ENCODE measurements at places on chromosomes 6 and 20.

DNA sequence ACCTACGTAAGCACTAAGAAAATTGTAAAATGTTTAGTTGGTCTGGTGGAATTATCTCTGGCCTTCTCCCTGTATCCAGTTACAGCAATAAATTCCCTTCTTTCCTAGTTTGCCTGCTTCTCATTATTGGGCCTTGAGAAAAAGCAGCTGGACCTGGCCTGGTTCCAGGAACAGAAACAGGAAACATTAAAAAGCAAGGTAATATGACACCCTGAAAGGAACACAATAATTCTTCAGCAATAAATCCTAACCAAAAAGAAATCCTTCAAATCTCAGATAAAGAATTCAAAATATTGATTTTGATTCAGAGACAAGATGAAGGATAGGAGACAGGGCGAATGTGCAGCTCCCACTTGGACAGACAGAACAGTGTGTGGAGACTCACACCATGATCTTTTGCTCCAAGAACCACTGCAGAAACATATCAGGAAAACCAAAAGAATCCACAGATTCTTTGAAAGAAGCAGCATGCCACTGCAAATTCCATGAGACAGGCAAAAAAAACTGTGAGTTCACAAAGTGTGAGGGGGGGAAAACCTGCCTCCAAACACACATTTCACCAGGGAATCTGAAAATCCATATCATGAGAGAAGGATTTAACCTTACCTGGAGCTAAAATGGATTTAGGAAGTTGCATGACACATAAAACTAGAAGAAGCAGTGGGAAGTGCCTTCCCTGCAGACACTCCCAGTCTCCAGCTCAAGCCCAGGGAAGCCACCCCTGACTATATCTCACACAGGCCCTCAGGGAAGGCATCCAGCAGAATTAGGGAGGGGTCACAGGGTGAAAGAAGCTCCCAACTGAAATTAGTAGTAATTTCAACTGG, 28.9 kb downstream of the TREM1 start:
- no peak for DNase-seq

DNA sequence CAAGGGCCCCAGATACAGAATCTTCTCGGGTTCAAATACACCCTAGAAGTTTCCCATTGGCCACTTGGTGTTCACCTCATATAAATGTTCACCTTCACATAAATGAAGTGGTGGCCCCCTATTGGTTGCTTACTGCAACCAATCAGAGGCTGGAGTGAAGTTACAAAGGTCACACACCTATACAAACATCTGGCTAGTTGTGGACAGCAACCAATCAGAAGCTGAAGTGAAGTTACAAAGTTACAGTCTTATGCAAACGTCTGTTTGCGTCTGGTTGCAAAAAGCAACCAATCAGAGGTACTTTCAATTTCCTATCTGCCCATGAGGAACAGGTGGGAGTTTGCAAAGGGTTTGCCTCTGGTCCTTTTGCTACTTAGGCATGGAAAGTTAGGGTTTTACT, 206.5 kb upstream of the BMP2 start:
- DNase-seq: no peak

DNA sequence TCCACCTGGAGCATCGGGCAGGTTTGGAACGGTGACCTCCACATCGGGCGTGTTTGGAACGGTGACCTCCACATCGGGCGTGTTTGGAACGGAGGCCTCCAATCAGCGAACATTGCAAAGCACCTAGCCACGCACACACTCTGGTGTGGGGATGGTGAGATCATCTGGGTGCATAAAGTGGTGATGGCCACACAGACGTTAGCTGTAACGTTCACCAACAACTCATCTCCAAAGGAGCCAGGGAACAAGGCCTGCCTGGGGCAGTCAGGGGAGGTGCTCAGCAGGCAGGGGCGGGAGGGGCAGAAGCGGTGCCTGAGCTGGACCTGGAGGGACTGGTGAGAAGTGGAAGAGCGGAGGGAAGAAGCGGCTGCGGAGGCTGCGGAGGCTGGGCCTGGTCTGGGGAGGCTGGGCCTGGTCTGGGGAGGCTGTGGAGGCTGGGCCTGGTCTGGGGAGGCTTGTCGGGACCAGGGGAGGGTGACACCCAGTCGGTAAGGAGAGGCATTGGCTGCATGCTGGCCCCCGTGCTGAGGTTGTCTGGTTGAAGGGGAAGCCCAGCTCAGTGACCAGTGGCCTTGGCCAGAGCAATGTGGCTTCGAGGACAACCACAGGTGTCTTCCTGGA, 89.9 kb downstream of the PSMB1 start:
- DNase-seq: no peak

DNA sequence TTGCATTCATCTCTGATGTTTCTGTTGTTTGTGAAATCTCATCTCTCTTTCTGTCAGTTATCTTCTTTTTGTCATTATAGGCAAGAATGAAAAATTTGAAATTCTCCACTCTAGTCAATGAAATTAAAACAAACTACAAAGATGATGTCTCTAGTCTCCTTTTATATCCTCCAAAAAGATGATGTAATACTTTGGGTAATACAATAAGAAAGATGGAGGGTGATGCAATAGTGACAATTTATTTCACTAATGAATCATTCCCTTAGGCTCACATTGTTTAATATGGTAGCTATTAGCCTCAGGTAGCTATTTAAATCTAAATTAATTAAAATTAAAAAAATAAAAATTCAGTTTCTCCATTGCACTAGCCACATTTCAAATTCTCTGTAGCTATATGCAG, 145.4 kb downstream of the UST start:
- no peak for DNase-seq

DNA sequence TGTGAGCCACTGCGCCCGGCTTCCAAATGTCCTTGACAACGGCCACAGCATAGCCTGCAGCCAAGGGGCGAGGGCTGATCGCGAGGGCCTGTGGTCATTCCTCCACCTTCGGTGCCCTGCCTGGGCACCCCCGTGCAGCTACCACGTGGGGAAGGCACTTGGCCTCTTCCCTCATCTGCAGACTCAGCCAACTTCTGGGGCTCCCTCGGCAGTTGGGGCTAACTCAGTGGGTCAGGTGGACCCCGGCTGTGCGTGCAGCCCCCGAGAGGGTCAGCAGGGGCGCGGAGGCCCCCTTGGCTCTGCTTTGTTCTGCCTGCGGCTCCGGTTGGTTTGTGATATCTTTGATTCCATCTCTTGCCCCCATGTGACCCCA, 52.9 kb upstream of the BHLHE23 start:
- DNase-seq: no peak

DNA sequence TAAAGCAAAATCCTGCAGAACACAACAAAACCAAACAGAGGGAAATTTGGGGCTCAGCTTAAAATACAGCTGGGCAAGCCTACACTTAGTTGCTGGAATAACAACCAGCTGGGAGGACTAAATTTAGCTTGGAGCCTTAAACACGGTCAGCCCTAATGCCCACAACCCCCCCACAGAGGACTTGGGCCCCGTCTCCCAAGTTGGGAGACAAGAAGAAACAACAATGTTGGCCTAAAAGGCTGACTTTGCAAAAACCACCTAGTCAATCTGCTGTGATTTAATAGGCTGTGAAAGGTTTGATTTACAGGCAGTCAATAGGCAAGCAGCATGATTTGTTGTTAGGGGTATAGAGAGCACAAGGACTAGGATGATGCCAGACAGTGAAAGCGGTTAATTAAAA, 40.3 kb upstream of the ARMC2 start:
- no peak for DNase-seq

DNA sequence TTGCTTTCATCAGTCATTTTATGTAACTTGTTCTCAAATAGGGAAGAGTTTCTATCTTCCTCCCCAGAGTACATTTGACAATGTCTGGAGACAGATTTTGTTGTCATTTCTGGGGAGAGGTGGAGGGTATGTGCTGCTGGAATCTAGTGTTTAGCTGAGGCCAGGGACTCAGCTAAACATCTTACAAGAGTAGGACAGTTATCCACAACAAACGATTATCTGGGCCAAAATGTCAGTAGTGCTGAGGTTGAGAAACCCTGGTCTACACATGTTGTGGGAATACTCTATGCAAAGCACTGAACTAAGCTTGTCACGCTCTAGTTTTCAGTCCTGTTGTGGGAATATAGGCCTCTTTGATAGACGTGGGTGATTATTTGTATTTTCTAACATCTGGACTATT, 171.4 kb downstream of the CD109 start:
- DNase-seq: no peak

- DNase-seq: no peak
These were observed 592.1 kb upstream of the NRSN1 start for GRCh38 chr6:23533944-23534343.

- no peak for DNase-seq
These were observed 7.8 kb upstream of the RUNX2 start for GRCh38 chr6:45320349-45320748.

- DNase-seq: no peak
These were observed 63.0 kb downstream of the OPN5 start for GRCh38 chr6:47844881-47845280.

- DNase-seq: no peak
These were observed 77.2 kb downstream of the LY86 start for GRCh38 chr6:6665555-6666243.

- no peak for DNase-seq
These were observed 47.4 kb upstream of the SAMD3 start for GRCh38 chr6:130269969-130270635.

DNA sequence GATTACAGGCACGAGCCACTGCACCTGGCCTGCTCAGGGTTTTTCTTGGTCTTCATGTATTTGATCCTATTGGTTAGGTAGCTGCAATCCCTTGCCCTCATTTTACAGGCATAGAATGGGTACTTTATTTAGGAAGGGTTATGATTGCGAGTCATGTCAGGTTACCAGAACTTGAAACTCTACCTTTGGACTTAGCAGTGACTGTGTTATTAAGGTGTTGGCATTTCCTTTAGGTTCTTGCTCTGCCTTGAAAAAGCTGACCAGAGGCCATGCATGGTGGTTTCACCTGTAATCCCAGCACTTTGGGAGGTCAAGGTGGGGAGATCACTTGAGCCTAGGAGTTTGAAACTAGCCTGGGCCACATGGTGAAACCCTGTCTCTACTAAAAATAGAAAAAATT, 24.5 kb downstream of the JARID2 start:
- no peak for DNase-seq

- no peak for DNase-seq
These were observed 29.0 kb downstream of the MAP3K5 start for GRCh38 chr6:136763255-136763654.

DNA sequence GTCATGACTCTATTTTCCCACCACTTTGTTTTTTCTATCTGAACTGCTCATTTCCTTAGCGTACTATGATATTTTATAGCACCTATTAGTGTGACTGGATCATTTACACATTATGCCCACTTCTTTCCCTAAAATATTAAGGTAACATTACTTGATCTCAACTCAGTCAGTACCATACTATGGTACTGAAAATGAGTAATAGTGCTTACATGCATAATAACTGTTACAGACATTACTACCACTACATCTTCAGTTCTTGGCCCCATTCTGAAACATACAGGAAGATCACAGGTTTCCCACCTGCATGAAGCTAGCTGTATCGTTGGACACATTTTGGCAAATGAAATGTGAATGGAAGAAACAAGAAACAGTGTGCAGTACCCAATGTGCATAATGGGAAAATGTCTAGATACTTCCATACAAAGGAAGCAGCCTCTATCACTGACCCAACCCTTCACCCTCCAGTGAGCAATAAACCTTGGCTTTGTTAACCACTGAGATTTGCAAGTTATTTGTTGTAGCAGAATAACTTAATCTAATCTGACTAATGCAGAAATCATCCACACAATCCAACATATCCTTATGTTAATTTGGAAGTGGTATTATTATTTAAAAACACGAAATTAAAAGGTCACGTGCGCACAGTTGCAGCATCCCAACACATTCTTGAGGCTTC, 108.6 kb upstream of the DOK5 start:
- no peak for DNase-seq

DNA sequence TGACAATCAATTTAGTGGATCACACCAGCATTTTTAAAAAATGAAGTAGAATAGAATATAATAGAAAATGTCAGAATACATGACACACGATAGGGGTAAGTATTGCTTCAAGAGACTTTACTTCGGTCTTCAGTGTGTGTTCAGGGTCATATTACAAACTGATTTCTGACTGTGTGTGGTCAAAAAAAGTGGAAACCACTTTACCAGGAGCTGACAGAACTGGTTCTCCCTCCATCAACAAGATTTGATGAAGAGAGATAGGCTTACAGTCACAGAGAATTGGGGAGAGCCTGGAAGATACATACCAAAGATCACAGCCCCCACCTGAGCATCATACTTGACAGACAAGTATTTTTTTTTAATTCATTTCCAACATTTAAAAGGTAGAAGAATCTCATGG, 21.7 kb downstream of the ARMC2 start:
- no peak for DNase-seq

DNA sequence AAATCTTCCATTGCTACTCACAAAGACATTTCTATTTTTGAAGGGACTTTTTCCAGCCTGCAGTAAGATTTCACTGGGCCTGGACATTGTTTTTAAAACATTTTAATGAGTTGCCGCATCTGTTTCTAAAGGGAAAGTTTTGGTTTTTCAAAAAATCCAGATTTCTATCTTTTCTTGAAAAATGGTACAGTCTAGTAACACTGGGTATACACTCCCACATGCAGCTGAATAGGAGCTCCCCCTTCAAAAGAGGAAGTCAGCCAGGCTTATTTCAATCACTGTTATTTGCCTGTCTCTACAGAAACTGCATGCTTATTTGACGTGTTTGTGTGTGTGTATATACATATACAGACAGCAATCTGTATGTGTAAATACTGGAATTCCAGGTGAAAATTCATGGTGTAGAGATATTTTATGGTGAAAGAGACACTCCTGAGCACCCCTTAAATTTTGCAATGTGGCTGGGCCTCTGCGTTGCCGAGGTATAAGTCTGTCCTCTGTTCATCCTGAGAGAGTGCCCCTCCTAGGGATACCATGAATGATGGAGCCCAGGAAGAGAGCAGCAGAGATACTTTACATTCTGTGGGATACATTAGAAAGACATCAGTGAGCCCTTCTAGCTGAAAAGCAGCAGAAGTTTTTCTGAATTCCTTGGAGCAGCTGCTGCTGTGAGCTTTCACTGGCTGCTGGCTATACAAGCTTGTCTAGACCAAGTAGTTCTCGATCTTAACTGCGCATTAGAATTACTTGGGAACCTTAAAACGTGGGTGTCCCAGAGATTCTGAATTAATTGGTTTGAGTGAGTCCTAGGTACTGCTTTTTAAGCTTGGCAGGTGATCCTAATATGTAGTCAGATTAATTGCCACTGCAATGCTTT, 12.0 kb upstream of the ABRACL start:
- peak; percentile 54 for DNase-seq

DNA sequence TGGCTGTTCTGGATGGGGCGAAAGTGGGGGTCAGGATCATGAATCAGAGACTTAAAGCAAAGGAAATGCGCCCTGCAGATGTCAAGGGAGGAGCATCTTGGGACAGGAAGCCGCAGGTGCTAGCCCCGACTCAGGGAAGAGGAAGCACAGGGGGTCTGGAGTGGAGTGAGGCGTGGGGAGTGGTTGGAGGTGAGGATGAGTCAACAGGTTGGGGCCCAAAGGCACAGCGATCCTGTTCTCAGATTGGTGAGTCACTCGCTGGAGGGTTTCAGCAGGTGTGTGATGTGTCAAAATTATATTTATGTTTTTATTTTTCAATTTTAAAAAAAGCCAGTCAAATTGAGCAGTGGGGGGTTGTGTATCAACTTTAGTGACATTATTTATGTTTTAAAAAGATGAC, 19.0 kb downstream of the PACSIN1 start:
- no peak for DNase-seq

- DNase-seq: no peak
These were observed 293.0 kb downstream of the RNGTT start for GRCh38 chr6:88670369-88670768.

- no peak for DNase-seq
These were observed 54.6 kb upstream of the CST7 start for GRCh38 chr20:24894488-24894887.
